ENCODE measurements at places on chromosomes 5 and 9. TPM values are rescaled to one million over a fixed set of nuclear protein-coding genes. Genes with fewer than 3 reads are reported as not detected.

DNA sequence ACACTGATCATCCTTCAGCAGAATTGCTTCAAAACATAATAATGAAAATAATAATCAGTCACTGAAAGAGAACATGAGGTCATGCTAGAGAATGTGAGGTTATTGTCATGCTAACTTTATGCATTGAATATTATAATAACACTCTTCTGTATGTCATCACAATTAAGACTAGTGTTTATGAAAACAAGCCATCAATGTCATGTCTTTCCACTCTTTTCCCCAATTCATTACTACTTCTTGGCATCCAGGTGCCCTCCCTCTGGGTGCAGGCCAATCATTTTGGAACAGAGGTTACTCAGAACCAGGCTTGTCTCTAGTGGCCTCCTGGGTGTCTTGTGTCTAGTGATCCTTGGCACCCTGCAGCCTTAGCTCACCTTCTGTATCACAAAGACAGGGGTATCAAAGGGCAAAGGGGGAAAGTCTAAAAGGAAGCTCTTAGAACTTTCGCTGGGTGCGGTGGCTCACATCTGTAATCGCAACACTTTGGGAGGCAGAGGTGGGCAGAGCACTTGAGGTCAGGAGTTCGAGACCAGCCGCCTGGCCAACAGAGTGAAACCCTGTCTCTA lies 217.6 kb upstream of the PIK3R1 start:
- no peak for DNase-seq

DNA sequence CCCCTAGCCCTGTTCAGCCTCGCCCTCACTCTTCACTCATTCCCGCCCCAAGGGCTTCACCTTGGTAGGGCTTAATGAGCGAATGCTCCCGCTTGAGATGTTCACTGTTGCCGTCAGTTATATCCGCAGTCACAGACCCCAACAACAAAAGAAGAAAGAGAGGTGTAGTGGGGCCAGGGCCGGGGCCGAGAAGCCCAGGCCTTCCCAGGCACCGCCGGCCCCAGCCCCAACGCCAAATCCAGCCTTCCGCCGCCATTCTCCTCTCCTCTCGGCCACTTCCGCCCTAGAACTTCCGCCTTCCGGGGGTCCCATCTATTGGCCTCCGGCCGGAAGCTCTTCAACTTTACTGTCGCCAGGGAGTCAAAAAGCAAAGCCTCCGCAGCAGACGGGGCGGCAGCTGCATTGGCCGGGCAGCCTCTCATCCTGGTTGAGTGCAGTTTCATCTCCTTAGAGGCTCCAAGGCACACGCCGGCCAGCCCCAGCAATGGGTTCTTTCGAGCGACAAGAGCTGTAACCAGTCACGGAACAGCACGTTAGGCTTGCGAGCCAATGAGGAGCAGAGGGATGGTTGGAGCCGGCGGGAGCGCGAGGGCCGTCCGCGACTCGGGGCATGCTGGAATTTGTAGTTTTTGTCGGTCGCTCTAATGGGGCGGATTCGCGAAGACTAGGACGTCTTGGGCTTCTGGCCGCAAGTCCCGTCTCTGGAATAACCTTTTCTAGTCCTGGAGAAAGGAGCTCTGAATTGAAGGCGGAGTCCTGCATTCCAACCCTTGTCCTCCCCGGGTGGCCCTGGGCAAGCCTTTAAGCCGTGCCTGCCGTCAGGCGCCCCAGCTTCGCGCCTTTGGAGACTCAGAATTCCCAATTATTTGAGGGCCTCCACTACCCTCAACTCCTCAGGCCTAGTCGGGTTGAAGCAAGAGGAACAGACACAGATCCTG lies at the start of gene LMAN2:
LMAN2 (minus strand) TSS at position 277 of the 938 bp plus-strand sequence; CDS start at position 256, 21 bp downstream.
- peak; percentile 100 for DNase-seq

DNA sequence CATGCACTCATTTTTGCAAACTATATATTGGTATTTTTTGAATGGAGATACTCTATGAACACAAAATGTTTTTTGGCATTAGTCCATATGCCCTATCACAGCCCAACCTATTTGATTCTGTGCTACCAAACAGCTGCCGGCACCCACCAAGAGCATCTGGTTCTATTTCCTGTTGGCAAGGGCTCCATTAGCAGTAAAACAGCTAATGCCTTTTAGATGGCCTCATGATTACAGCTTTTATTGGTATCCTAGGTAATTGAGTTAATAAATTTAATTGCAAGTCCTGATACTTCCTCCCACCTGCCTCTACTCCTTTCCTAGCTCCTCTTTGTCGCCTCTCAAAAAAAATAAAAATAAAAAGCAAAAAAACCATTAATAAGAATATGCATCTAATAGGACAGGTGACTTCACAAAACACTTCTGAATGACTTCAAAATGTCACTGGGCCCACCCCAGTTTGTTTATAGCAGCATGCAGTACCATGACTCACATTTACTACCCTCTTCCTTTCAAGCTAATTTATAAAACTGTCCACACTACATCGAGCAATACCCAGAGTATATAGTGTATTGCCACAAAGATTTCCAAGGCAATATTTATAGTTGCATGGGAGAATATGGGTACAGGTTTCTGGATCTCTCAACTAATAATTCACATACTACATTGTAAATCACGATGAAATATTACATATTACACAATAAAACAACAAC lies 620.4 kb downstream of the SLCO4C1 start:
- DNase-seq, result no peak

- no peak for DNase-seq
These were observed 254.8 kb upstream of the PDE4D start for GRCh38 chr5:60148366-60148765.

GRCh38 chr5:28523416-28523815 lies 1485.0 kb upstream of the CDH9 start:
- no peak for DNase-seq

DNA sequence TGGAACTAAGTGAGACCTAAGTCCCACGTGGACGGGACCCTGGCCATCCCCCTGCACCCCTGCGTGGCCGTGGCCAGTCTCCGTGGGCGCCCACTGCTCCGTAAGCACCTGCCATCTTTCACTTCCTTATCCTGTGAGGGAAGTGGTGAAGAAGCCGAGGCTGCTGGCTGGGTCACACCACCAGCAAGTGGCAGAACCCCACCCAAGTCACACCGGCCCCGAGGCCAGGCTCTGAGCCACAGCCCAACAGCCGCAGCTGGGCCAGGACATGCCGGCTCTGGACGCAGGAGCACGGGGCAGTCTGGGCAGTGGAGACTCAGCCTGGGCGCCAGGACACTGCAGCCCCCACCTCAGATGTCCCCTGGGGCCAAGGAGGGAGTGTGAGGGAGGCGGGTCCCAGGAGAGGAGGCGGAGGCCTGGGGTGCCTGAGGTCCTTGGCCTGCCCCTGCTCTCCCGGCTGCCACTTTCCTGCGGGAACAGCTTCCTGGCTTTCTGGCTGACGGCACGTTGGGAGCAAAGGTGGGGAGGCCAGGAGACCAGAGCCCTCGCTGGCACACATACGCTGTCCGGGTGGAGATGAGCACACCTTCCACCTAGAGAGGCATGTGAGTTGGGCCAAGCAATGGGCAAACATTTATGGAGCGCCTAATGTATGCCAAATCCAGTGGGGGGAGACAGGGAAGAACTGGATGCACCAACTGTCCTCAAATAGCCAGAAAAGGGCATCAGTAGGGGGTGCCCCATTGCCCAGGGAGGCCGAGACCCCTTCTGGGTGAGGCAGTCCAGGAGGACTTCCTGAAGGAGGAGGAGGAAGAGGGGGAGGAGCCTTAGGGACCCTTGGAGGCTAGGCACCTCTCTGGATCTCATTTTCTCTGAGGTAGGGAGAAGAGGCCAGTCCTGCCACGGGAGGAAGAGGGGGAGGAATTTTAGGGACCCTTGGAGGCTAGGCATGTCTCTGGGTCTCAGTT lies 43.9 kb upstream of the EGFL7 start:
- DNase-seq, result no peak

GRCh38 chr5:105554568-105555169 lies 1992.1 kb upstream of the NUDT12 start:
- DNase-seq, result no peak

GRCh38 chr5:32805971-32806638 lies 95.0 kb downstream of the NPR3 start:
- peak; percentile 93 for DNase-seq

DNA sequence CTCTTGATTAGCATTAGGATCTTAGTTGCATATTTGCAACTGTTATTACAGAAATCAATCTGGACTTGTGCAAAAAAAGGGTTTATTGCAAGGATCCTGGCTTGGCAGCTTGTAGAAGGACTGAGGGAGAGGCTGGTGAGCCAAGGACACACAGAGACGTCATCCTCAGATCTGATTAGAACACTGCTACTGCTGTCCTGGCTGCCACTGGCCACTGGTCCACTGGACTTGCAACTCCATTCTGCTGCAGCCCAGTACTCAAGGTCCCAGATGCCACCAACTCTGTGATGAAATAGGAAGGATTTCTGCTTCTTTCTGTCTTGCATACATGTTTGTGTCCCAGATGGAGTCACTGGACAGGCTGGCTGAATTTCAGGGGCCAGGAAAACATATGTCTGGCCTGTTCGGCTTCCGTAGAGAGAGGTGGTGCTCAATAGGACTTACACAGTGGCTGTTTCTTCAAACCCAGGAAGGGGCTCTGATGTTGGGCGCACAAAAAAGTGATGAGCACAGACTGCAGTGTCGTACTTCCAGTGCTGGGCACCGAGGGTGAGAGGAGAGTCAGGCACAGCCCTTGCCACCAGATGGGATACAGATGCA lies 68.9 kb upstream of the SH3PXD2B start:
- DNase-seq, result no peak

DNA sequence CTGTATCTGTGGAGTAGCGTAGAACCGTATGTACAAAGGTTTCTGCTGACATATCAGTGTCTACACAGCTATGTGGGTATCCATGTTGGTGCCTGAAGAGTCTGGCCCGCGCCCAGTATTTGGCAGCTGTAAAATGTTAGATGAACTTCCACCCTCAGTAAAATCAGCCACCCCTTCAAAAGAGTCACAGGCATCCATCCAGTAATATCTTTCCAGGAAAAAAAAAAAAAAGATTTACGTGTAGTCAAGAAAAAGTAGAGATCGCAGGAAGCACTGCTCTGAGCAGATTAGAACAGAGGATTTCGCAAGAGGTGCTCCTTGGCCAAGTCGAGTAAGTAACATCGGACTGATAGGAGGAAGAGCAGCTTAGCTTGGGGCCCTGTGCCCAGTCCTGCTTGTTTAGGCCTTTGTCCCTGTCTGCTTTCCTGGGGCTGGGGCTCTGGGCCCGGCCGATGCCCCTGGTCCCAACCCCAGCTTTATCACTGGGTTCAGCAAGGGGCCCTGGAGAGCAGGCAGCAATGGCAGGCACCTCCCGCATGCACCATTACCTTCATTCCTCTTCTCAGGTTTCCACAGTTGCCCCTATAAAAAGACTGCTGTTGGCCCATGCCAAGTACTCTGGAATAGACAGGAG lies 21.2 kb downstream of the DAPK1 start:
- DNase-seq, result peak; percentile 57

DNA sequence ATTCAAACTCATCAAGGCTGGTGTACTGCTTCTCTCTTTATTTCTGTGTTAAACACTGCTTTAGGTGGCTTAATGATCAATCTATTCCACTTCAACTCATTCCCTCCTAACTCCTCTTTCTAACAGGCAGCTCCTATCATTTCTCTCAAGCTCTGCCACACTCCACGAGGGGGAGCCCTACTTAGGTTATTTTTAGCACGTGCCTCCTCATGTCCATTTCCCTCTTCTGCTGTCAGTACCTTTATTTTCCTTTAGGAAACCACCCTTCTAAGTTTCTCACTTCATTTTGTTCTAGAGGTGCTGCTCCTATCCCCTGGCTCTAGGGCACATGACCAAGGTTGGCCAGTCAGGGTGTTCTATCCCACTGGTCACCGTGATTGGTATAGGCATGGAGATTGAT lies 6.7 kb upstream of the BRINP1 start:
- DNase-seq, result no peak

OR2S2 gene
- total RNA-seq, result not detected

LCN6 gene
- total RNA-seq, result not detected

SCGB3A2 gene
- total RNA-seq, result not detected

EGR1 gene
- 31.6 TPM for total RNA-seq

SPINK6 gene
- not detected for total RNA-seq

EGFLAM gene
- 38.0 TPM for total RNA-seq

FBP2 gene
- 105 TPM for total RNA-seq

NINJ1 gene
- total RNA-seq, result 24.2 TPM

Measured in muscle of leg (tissue), 16 donors.